Activated CD4-positive, alpha-beta T cell treated with anti-CD3 and anti-CD28 coated beads for 48 hours (primary cell): ENCODE measurements at places on chromosomes 3 and 15.
A peak's percentile ranks its signal among the peaks of the same experiment; 100 is the strongest.

- DNase-seq = no peak
Observed at GRCh38 chr3:112856537-112856936, 9.9 kb upstream of the CD200R1L start.

- DNase-seq = peak; percentile 84
Observed at GRCh38 chr3:186783731-186784515, 546 bp downstream of the EIF4A2 start.

- DNase-seq = no peak
Observed at GRCh38 chr3:100060685-100061484, 53.4 kb downstream of the FILIP1L start.

- no peak for DNase-seq
Observed at GRCh38 chr3:127805026-127805753, 17.1 kb downstream of the MGLL start.

GRCh38 chr15:72820278-72820677 is 36.7 kb upstream of the ADPGK start:
- DNase-seq = no peak

DNA sequence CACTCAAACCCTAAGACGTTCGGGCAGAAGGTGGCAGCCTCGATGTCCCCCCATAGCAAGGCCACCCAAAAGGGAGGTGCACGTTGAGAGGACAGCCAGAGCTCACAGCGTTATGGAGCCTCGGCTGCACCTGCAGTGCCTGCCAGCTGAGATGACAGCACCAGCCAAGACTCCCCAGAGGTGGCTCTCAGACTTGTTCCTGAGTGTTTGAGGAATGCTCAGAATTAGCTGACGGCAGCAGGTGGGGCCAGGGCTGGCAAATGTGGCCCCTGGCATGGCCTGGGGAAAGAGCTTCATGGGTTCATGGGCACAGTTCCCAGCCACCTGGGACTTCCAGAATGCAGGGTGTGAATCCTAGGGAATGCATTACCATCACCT is 177.8 kb downstream of the KLF13 start:
- no peak for DNase-seq

DNA sequence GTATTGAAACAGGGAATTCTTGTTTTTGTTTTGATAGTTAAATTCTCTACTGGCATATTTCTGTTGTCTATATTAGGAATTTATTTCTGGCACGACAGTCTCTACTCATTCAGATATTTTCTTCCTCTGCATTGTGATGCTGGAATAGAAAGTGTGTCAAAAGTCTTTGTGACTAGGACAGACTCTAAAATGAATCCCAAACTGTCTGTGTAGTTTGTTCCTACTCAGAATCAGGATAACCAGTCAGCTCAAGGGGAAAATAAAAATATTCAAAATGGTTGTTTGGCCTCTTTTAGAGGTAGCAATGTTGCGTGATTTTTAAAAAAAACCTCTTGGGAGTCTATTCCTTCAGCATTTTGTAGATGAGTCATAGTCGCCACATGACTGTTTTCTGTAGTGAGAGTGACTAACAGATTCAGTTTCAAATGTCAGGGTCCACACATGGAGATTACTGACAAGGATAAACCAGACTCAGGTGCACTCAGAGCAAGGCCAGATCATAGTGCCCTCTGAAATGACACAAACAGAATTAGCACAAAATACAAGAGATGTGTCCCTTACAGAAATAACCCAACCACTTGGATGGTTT is 13.1 kb downstream of the SLC7A14 start:
- DNase-seq = peak; percentile 41

- no peak for DNase-seq
Observed at GRCh38 chr15:85327820-85328219, 52.6 kb upstream of the AKAP13 start.

DNA sequence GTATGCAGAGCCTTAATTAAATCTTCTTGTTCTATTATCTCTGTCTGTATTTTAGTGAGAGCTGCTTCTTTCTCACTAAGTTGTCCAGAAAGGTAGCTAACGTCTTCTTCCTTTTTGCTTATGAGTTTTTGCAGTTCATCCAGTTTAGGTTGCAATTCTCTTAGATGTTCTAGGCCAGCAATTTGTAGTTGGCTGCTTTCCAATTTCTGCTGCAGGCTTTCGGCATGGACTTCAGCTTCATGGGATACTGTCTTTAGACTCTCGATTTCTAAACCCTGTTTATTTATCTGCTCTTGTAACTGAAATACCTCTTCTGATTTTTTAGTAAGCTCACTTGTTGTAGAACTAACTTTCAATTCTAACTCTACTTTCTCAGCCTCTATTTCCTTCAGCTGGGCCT is 35.5 kb upstream of the HCLS1 start:
- DNase-seq = no peak

DNA sequence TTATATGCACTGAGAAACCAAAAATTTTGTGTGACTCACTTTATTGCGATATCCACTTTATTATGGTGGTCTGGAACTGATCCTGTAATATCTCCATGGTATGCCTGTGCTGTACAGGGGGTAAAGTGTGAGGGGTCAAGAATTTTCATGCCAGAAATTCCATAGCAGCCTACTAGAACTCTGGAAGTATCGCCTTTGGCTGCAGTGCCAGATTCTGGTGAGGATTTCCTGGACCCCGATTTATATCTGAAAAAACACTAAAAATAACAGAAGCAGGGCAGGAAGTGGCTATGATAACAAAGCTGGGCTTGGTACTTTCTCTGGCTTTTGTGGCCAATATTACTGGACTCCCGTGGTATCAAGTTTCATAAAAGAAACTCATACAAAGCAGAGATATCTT is 36.4 kb downstream of the CCDC80 start:
- no peak for DNase-seq

DNA sequence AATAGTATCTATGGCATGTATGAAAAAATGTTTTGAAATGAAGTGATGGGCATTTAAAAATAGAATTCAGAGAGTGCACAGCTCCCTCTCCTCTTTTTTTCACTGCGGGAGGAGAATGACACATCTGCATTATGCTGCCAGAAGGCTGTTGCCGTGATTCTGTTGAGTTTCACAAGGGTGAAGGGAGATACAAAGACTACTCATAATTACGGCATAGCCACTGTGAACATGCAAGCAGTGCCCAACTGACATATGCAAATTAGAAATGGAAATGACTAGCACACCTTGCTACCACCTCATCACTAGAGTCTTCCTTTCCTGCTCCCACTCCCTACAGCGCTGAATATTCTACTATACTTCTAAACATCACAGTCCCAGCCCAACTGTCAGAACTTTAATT is 20.1 kb downstream of the IFT57 start:
- DNase-seq = peak; percentile 9

DNA sequence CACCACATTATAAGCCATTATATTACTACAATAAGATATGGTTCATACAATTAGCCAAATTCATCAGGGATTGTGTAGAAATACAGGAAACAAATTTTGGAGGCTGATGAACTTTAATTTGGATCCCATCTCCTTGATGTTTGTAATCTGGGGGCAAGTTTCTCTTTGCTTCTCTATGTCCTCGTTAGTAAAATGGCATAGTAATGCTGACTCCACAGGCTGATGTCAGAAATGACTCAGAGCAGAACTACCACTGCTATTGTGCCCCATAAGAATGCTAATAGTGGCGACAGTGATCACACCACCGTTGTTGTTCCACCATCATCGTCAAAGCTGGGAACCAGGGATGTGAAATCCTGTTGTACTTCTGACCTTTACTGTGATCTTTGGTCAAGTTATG is 722.3 kb upstream of the LMCD1 start:
- DNase-seq = no peak

- DNase-seq = no peak
Observed at GRCh38 chr3:32632533-32633265, 52.3 kb upstream of the CNOT10 start.

GRCh38 chr15:63194880-63195568 is 5.6 kb downstream of the RAB8B start:
- DNase-seq = no peak

- DNase-seq = no peak
Observed at GRCh38 chr15:96977886-96978285, 647.4 kb downstream of the NR2F2 start.

DNA sequence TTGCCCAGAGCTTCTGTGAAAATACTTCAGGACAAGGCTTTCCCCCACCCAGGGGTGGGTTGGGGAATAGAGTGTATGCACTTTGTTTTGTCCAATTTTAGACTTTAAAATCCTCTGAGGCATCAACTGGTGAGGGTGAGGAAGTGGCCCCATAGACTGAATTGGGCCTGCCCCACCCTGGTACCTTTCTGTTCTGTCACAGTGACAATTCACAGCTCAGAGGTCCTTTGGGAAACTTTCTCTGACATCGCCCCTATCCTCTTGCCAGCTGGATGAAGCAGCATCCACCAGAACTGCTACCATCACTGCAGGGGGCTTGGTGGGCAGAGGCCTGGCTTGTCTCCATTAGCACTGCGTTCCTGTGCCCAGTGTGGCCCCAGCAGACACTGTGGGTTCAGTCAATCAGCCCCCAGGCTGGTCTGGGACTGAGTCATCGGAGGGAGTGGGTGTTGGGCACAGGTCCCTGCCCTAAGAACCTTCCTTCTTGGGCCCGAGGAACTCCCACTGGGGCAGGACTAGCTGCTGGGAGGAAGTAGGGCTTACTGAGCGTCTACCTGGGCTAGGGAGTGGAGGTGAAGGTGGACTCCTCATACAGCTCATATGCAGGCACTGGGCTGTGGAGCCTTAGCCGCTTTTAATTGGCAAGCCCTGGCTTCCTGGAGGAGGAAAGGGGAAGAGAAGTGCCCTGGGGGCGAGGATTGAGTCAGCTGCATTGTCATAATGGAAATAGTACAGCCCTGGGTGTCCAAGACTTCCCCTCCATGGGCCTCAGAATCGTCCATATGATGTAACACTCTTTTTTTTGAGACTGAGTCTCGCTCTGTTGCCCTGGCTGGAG is 1.5 kb upstream of the PPM1M start:
- DNase-seq = peak; percentile 67

- no peak for DNase-seq
Observed at GRCh38 chr3:50221411-50222168, 14.4 kb upstream of the GNAI2 start.

DNA sequence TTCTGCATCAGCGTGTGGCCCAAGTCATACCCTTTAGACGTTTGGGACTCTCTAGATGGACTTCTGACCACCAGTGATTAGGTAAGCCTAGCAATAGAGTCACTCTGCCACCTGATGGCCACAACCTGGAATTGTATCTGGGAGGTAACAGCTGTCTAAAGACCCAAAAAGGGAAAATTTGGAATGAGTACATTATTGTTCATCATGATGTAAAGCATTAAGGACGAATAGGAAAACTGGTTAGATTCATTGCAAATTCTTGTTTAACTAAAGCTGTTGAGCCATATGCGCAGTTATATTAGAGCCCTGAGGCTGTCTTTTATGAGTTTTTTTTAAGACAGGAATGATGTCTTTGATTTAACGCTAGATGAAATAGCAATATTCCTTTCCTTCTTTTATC is 63.6 kb downstream of the FAM81A start:
- DNase-seq = peak; percentile 30

DNA sequence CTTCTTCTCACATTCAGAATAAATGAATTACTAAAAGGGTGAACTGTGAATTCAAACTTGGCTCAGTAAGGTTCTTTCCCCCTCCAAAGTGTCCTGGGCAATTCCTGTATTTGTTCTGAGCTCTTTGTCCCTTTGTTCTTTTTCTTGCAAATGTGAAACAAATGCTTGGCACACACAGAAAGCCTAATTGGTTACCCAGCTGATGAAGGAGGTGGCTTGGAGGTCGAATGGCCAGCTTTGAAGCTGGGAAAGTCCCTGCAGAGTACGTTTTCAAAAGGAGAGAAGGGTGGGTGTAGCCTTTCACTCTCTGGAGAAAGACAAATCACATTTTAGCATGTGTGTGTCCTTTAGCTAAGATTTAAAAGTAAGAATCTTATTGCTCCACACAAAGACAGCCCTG is 154.4 kb downstream of the PEX5L start:
- DNase-seq = no peak

DNA sequence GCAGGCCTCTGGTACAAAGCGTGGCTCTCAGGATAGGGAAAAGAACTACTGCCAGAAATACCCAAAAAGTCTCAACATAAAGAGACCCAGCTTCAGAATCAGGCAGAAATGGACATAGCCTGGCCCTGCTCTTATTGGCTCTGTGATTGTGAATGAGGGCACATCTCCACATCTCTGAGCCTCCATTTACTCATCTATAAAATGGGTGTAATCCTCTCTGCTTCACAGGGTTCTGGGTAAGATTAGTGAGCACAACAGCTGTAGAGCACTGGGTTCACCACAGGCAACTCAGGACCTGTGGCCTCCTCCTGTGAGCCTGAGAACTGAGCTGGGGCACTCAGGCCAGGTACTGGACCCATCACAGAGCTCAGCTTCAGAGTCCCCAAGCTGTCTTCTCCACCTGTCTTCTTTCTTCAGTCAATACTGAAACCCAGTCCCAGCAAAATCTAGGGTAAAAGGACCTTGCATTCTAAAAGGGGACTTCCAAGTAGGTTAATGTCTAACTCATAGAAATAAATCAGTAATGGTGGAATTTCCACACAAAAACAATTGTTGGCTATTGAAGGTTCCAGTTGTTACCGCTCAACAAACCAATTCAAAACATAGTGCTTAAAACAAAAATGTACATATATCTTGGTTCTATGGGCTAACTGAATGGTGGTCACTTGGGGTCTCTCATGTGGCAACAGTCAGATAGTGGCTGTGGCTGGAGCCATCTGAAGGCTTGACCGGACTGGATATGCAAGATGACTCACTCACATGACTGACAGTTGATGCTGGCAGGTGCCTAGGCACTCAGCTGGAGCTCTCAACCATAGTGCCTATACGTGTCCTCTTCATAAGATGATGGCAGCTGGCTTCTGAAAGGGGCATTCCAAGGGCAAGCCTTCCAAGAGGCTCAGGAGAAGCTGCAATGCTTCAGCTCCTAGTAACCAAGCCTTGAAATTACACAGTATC is 47.3 kb downstream of the TRIM42 start:
- DNase-seq = no peak
